ENCODE measurements at places on chromosomes 12 and 14. TPM values are rescaled to one million over a fixed set of nuclear protein-coding genes. Genes with fewer than 3 reads are reported as not detected.

DNA sequence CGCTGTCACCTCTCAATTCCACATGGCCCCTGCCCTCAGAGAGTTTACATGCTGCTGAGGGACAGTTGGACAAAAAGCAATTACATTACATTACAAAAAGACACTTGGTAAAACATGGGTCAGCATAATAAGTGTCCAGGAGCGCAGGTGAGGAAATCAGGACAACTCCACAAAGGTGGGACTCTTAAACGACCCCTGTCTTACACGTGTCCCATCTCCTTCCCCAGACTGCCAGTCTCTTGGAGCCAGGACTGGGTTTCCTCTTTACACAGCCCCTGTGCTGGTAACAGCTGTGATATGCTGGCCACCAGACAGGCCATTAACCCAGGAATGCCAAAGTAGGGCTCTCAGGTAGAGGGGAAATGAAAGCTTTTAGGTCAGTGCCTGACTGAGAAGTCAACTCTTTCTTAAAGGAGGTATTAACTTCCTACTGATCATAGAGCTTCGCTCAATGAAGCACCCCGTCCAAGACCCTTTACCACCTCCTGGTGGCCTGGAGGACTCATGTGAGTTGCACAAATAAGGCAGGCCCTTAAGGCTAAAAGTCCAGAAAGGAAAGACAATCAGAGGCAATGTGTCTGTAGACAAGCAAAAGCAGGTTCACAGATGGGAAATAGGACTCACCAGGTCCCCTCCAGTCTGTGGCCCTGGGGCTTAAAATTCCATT is 55.5 kb downstream of the ANO2 start:
- DNase-seq: peak; percentile 44

- no peak for DNase-seq
Measured at GRCh38 chr12:119198440-119198839, 19.7 kb downstream of the HSPB8 start.

CCDC85C gene
- 26.8 TPM for total RNA-seq

DNA sequence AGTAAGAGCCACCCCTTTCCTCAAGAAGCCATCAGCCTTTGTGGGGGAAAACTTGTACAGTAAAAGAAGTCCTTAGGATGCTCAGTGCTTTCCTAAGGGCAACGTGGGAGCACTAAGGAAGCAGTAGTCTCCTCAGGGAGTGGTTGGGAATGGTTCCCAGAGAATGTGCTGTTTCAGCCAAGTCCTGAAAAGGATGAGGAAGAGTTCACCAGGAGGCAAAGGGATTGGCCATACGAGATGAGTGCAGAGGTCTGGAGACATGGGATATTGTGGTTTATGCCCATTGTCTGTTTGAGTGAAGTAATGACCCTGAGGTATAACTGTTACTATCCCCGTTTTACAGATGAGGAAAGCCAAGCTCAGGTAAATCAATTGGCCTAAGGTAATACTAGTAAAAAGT is 86.0 kb upstream of the ATF1 start:
- no peak for DNase-seq

DNA sequence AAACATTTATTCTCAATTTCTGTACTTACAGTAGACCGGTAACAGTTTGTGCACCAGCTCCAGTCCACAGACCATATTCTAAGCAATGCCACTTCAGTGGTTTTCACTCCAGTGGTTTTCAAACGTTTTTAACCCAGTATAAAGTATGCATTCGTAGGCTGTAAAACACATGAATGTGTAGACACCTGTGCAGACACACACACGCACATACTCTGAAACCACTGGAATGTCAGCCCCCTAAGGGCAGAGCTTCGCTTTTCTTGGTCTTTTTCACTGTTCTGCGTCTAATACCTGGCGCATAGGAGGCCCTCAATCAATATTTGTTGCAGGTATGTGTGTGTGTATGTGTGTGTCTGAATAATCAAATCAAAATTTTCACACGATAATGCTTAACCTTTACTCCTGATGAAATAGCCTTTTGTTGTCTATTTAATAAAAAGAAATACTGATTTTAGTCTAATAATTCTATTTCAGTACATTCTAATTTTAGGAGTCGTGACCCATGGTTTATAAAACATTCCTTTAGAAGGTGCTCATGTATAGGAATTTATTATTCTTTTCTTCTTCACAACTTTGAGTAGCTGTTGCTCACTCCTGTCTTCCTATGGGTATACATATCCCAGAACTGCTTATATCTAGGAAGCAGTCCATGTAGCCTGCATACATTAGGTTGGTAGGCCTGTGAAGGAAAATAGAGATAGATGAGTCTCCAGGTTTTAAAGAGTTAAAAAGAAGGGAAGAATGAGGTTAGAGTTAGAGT is 73.6 kb upstream of the REP15 start:
- no peak for DNase-seq

CHGA gene
- 20.9 TPM for total RNA-seq

CLEC14A gene
- total RNA-seq: not detected

DNA sequence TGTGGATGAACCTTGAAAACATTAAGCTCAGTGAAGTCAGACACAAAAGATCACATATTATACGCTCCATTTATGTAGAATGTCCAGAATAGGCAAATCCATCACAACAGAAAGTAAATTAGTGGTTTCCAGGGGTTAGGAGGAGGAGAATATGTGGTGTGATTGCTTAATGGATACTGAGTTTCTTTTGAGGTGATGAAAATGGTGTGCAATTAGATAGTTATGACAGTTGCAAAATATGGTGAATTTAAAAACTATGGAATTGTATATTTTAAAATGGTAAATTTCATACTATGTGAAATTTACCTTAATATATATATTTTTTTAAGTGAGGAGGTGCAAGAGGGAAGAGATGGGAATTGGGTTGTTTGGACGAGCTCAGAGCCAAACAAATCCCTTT is 46.3 kb upstream of the KICS2 start:
- DNase-seq: no peak

- no peak for DNase-seq
Measured at GRCh38 chr12:129550353-129550752, 353.5 kb downstream of the TMEM132D start.

DNA sequence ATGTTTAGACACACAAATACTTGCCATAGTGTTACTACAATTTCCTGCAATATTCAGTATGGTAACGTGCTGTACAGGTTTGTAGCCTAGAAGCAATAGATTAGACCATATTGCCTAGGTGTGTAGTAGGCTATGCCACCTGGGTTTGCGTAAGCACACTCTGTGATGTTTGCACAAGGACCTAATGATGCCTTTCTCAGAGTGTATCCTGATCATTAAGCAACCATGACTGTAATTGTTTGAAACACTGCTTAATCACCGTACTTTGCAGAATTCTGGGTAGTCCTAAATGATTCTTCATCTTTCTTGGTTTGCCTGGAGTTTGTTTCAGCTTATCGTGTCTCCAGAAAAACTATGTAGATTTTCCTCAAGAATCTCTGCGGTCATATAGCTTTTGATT is 11.2 kb upstream of the TCP11L2 start:
- DNase-seq: no peak

- no peak for DNase-seq
Measured at GRCh38 chr12:47864646-47865235, 40.1 kb downstream of the VDR start.

GRCh38 chr12:32148372-32148771 is 41.7 kb downstream of the BICD1 start:
- no peak for DNase-seq

DNA sequence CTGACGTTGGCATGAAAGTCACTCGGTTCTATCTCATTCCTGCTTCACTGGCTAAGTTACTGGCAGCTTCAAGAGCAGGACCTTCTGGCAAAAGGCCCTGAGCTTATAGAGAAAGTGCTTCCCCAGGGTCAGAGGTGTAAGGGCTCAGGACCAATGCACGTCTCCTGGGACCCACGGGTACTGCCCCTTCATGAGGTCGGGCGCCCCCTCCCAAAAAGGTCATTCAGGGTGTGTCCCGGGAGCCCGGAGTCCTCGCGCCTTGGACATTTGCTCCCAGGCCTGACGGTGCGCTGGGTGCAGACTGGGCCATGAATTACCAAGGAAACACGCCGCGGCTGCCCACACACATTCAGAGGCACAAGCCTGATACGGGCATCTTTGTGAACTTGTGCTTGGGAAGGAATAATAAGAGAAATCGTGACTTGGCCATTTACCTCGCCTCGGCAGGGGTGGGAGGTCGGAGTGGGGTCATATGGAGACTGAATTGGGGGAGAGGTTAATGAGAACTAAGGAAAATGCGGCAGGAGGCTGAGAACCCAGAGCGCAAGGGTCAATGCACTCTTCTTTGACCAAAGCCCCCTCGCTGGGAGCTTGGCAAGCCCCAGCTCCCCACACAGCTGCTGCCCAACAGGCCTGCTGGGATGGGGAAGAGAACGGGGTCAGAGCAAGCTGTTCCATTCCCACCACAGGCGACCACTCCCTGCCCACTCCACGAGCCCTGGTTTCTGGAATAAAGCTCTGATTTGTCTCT is 15.7 kb upstream of the SLC6A12 start:
- DNase-seq: no peak

SDS gene
- not detected for total RNA-seq

EFS gene
- 18.9 TPM for total RNA-seq

GRCh38 chr12:27814411-27814810 is 34.4 kb upstream of the MANSC4 start:
- no peak for DNase-seq

ABHD12B gene
- total RNA-seq: 9.0 TPM

KLRC1 gene
- total RNA-seq: not detected

DHRS4 gene
- 16.6 TPM for total RNA-seq

- no peak for DNase-seq
Measured at GRCh38 chr14:24057271-24057670, 5.5 kb downstream of the CARMIL3 start.

LIN52 gene
- total RNA-seq: 10.7 TPM

IFI27 gene
- 0.23 TPM for total RNA-seq

DNA sequence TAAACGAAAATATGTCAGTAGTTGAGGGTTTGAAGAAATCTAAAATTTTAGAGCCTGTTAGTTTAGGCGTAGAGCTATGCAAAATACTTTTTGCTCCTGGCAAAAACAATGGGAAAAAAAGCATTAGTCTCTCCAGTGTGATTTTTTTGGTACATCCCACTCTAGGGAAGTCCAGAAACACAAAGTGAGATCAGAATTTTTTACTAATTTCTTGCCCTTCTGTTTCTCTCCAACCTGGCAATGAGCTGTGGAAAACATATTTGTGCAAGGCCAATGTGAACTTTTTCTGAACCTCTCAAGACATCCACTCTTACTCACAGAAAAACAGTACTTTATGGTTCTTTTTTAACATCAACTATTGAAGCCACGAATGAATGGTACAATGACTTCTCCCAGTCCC is 56.9 kb upstream of the DCN start:
- no peak for DNase-seq
